ENCODE measurements at places on chromosomes 5 and 9.

- no peak for DNase-seq
These were observed 42.4 kb downstream of the TRIO start for GRCh38 chr5:14185326-14186058.

- DNase-seq = no peak
These were observed 1028.5 kb downstream of the CDH18 start for GRCh38 chr5:18959535-18959934.

- DNase-seq = no peak
These were observed 121.2 kb downstream of the RAPGEF6 start for GRCh38 chr5:131513780-131514179.

DNA sequence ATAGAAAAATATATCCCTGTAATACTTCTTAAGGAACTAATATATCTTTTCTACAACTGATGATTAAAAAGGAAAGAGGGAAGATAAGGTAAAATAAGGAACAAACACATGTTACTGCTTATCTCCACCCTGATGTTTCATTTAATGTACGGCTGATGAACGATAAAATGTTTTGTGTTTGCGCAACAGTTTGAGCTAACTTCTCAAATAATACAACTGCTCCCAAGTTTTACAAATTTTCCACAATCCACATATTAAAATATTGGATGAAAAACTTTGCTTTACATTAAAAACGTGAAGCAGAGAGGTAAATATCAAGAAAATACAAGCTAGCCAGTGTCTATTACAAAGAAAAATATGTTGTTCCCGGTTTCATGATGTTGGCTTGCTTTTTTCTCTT lies 21.0 kb upstream of the CSNK1G3 start:
- DNase-seq = no peak

- no peak for DNase-seq
These were observed 11.1 kb downstream of the STRBP start for GRCh38 chr9:123257276-123257675.

- no peak for DNase-seq
These were observed at the start of gene PCDHB15 for GRCh38 chr5:141245250-141245717. TSS of gene PCDHB15 (plus strand) at chr5:141245395. CDS start at chr5:141245579, 184 bp downstream.

GRCh38 chr5:157494178-157494832 lies 34.3 kb downstream of the NIPAL4 start:
- DNase-seq = no peak

DNA sequence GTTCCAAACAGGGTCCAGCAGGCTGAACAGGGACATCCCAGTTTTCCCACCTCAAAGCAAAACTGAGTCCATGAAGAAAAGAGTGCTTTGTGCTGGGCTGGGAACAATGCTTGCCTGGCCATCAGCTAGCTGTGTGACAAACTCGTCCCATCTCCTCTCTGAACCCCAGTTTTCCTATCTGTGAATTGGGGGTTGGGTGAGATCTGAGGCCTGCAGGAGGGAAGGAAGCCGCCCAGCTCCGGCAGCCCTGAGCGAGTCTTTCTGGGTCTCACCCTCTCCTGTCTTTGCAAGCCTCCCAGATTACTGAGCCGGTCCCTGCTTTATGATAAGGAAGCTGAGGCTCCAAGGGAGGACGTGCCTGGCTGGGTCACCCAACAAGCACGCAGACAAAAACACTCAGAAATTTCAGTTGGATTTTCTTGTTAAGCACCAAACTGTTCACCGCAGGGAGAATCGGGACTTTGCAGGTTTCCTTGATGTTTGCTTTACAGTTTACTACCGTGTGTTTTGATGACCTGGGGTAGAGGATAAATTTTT lies 82.6 kb upstream of the LMX1B start:
- no peak for DNase-seq

- DNase-seq = no peak
These were observed 170.5 kb downstream of the DCP2 start for GRCh38 chr5:113147101-113147508.

DNA sequence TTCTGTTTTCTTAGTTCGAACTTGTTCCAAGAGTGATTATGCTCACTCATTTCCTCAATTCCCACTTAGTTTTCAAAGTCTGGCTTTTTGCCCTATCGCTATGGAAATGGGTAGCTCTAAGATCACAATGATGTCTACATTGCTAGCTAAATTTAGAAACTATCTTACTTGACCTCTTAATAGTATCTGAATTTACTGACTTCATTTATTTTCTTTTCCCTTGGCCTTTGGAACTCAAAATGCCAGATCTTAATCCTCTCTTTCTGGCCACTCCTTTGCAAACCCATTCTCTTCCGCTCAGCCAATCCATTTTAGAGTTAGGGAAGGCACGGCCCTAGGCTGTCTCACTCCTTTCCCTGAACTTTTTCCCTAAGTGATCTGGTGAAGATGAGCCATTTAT lies 137.0 kb downstream of the FER start:
- DNase-seq = no peak

- no peak for DNase-seq
These were observed 131.8 kb downstream of the ROR2 start for GRCh38 chr9:91818225-91818585.

- no peak for DNase-seq
These were observed 179.7 kb downstream of the C9orf152 start for GRCh38 chr9:110028271-110028670.

- no peak for DNase-seq
These were observed 79.0 kb downstream of the ZNF462 start for GRCh38 chr9:106941916-106942315.

GRCh38 chr9:137387114-137387890 lies 35.7 kb downstream of the EXD3 start:
- no peak for DNase-seq

DNA sequence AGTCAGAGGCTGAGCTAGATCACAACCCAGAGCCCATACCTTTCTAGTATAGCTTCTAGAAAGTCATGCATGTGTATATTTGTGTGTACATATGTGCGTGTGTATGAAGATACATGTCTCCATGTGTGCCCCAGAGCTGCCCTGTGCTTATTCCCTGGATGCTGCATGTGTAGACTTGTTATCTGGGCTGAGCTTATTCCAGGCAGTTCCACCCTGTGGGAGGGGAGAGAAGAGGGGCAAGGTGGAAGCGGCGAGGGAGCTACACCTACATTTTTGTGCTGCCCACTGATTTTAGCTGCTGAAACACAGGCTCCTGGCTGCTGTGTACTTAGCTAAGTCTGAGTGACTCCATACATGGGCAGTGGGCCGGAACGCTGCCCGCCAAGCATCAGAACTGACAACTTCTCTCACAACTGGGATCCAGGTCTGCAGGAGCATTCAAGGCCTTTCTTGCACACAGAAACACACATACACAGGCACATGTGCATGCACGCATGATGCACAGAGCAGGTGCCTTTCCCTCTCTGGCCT lies 38.0 kb upstream of the XPA start:
- DNase-seq = no peak

- DNase-seq = no peak
These were observed 226.7 kb downstream of the AGTPBP1 start for GRCh38 chr9:85515021-85515420.

GRCh38 chr5:172622091-172623046 lies 18.7 kb upstream of the NEURL1B start:
- DNase-seq = no peak

- DNase-seq = no peak
These were observed 6.3 kb upstream of the IL3 start for GRCh38 chr5:132054031-132054696.

GRCh38 chr9:130417602-130418001 lies 27.2 kb upstream of the ASS1 start:
- DNase-seq = no peak

DNA sequence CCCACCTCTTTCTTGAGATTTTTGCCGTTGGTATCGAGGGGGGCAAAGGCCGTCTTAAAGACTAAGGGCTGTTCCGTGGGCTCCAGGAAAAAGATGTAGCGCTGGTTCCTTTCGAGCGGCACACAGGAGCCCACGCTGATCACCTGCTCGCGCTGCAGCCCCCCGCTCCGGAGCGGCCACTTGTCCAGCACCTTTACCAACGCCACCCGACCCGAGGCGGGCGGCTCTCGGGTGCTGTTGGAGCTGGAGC lies 781 bp downstream of the NRG2 start:
- no peak for DNase-seq

GRCh38 chr5:150645070-150645700 lies 4.7 kb downstream of the SYNPO start:
- no peak for DNase-seq

GRCh38 chr5:53276825-53277224 lies 167.3 kb upstream of the MOCS2 start:
- no peak for DNase-seq

DNA sequence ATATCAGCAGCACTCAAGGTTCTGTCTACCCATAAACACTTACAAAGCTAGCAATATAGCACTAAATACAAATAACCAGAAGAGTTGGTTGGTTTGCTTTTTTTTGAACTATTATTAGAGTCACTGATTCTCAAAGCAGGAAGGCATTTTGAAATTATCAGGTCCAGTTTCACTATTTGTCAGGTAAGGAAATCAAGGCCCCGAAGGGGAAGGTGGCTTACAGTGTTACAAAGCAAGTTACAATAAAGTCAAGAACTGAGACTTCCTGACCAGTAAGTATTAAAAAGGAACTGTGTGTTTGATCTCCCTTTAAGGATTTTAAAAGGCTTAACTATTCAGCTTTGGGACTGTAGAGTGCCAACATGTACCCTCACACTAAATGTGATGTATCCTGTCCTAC lies 10.8 kb downstream of the C5orf15 start:
- peak; percentile 65 for DNase-seq

DNA sequence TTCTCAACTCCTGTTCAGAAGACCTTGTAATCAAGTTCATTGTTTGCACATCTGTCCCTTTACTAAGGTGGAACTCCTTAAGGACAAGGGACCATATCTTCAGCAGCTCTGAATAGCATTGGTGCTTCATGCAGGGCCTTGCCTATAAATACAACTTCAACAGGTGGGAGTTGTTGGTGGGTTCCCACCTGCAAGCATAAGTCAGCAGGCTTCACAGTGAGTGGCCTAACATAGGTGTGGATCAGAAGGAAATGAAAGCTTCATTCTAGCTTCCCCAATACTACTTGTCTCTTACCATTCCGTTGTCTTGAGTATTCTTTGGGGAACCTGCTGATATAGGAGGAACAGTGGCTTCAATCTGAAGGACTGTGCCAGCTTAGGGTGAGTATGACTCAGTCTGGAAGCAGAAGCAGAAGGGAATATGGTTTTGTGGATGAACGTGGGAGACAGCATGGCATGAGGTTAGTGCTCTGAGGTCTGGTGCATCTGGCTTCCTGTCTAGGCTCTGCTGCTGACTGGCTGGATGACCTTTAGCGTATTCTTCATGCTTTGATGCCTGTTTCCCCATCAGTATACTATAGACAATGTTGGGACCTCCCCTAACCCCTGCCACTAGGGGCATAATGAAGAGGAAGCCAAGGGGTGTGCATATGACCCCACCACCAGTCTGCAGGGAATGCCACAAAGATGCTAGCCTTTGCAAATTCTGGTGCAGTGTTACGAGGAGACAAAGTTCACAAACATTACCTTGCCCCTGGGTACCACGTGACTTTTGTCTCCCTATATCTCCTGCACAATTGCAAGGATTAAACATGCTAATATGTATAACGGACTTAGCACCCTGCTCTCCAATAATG lies 192.3 kb downstream of the PALM2AKAP2 start:
- DNase-seq = peak; percentile 85

DNA sequence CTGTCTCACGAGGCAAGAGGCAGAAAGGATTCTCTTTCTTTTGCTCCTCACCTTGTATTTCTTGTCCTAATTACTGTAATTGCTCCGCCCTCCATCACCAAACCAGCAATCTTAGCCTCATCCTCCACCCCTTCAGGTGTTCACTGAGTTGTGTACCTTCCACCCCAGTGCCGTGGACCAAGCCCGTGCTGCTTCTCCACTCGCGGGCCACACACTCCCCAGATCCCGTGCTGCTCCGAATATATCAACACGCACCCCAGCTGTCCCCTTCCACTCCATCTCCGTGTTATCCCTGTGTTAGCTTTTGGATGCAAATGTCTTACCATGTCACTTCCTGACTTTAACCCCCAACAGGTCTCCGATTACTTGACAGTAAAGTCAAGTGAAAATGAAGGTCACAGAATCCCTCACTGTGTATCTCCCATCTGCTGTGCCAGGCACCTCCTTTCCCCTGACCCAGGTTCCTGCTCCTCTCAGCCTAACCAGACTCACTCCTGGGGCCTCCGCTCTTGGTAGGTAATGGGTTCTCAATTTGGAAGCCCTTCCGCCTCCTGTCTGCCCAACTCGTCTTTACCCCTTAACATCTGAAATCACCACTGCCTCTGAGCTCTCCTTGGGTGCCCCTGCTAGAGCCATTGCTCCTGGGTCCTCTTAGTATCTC lies 320.2 kb downstream of the MED10 start:
- DNase-seq = no peak

DNA sequence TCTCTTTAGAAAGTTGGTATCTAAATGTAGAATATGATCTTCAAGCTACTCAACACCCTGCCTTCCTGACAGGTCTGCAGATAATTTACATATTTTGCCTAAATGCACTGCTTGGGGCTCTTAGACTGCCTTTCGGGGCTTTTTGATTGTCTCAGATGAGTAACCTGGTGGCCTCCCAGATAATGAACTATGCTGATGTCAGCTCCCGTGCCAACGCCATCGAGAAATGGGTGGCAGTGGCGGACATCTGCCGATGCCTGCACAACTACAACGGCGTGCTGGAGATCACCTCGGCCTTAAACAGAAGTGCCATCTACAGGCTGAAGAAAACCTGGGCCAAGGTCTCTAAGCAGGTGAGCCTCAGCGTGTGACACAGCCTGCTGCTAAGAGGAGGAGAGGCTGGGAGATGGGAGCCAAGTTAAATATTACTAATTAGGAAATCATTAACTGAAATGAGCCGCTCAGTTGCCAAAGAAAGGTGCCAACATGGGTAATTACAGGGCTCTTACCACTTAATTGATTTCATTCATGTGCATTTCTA lies 20.8 kb upstream of the CKMT2 start:
- DNase-seq = peak; percentile 38

DNA sequence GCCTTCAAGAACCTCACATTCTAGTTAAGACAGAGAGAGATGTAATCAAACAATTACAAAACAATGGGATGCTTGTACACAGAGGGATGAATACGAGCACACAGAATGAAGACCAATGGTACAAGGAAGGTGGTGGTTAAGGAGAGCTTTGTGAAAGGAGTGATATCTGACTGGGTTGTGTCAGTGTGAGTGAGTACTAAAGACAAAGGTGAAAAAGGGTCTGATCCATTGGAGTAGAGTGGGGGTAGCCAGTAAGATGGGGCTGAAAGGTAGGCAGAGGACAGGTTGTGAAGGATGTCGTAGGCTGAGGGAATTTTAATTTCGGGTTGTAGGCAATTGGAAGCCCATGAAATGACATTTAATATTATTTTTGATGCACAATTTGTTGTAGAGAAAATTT lies 9.9 kb downstream of the RBM18 start:
- DNase-seq = no peak

DNA sequence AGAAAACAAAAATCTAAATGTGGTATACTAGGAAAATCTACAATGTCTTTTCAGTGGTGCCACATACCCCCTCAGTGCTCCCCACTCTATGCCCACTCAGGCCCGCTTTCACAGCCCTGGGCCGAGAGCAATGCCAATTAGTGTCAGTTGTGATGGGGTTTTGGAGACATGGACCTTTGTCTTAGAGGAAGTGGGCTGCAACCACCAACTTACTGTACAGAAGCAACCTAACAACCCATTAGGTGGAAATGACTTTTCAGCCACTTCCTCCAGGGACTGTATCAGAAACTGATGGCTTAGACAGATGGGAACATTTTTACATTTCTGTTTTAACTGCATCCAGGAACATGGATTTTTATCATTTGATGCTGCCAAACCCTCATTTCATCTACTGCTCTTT lies 268.0 kb downstream of the BNC2 start:
- no peak for DNase-seq

GRCh38 chr9:27653246-27653645 lies 80.0 kb upstream of the C9orf72 start:
- DNase-seq = no peak
